Stimulated activated CD4-positive, alpha-beta T cell treated with anti-CD3 and anti-CD28 coated beads, Interleukin-15, amount 100 ng/mL, for 1 hour (primary cell): ENCODE measurements at places on chromosomes 6 and 20.

DNA sequence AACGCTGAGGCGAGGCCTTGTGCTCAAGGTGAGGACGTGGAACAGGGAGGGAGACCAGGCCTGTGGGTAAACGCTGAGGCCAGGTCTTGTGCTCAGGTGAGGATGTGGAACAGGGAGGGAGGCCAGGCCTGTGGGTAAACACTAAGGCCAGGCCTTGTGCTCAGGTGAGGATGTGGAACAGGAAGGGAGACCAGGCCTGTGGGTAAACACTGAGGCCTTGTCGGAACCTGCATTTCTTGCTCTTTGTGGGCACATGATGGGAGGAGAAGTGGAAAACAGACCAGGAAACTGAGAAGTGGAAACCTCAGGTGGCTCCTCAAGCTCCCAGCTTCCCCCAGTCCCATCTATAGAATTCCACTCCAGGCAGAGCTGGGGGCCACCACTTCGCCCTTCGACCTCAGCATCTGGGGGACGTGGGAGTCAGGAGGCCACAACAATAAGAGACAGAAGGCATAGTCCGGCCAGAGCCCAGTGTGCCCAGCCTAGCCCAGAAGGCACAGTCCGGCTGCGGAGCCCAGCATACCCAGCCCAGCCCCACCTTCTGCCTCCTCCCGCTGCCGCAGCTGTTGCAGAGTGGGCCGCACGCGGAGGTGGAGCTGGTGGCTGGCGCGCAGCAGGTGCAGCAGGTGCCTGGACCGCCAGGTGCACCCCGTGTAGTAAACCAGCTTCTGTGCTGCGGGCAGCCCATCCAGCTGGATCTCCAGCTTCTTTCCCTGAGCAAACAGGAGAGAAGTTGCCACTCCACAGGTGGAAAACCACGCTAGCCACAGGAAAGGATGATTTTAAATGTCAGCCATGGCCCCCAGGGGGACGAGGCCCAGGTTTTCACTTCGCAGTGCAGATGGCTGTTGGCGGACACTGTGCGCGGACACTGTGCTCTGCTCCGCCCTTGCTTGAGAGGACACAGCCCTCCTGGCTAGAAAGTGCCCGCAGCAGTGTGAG, 17.5 kb downstream of the FRMD1 start:
- DNase-seq = no peak

DNA sequence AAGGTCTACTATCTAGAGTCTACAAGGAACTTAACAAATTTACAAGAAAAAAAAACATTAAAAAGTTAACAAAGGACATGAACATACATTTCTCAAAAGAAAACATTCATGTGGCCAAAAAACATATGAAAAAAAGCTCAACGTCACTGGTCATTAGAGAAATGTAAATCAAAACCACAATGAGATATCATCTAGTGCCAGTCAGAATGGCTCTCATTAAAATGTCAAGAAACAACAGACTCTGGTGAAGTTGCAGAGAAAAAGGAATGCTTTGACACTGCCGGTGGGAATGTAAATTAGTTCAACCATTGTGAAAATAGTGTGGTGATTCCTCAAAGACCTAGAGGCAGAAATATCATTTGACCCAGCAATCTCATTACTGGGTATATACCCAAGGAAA, 48.3 kb downstream of the OGFRL1 start:
- no peak for DNase-seq

- DNase-seq = no peak
Measured at GRCh38 chr6:143096403-143096802, 35.7 kb downstream of the AIG1 start.

- DNase-seq = no peak
Measured at GRCh38 chr20:40579701-40580100, 109.3 kb downstream of the MAFB start.

GRCh38 chr20:46799781-46800408, 90.4 kb downstream of the SLC2A10 start:
- no peak for DNase-seq

- DNase-seq = no peak
Measured at GRCh38 chr6:121399966-121400365, 35.5 kb upstream of the GJA1 start.

- no peak for DNase-seq
Measured at GRCh38 chr20:22758815-22759214, 174.4 kb upstream of the FOXA2 start.

DNA sequence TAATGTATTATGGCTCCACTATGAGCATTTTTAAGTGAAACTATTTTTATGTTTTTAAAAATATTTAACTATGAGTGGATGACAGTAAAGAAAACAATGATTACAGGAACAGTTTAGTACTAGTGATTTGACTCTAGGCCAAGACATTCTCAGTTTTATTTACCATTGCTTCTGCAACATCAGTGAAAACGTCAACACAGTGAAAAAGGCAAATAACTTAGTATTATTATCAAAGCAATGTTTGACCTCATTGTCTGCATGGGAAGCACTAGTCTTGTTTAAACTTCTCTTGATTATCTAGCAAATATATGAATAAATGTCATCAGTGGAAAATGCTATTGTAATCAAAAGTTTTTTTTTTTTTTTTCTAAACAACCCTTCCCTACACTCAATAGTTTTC, 165.0 kb downstream of the HTR1B start:
- DNase-seq = no peak

GRCh38 chr20:8678098-8678776, 390.6 kb upstream of the PLCB4 start:
- DNase-seq = no peak

DNA sequence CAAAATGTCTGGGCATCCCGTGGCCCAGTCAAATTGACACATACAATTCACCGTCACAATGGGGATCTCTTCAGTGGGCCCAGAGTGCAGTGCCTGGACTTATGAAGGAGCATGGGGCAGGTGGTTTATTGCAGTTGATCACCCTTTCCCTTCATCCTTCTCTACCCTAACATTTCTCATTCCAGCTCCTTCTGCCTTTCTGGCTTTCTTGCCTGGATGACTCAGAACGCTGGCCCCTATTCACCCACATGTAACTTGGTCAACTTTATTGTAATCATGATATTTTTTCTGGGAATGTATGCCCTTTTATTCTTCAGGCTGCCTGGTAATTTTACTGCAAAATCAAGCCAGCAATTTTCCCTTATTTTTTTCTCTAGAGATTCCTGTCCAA, 179.9 kb upstream of the DTNBP1 start:
- no peak for DNase-seq

DNA sequence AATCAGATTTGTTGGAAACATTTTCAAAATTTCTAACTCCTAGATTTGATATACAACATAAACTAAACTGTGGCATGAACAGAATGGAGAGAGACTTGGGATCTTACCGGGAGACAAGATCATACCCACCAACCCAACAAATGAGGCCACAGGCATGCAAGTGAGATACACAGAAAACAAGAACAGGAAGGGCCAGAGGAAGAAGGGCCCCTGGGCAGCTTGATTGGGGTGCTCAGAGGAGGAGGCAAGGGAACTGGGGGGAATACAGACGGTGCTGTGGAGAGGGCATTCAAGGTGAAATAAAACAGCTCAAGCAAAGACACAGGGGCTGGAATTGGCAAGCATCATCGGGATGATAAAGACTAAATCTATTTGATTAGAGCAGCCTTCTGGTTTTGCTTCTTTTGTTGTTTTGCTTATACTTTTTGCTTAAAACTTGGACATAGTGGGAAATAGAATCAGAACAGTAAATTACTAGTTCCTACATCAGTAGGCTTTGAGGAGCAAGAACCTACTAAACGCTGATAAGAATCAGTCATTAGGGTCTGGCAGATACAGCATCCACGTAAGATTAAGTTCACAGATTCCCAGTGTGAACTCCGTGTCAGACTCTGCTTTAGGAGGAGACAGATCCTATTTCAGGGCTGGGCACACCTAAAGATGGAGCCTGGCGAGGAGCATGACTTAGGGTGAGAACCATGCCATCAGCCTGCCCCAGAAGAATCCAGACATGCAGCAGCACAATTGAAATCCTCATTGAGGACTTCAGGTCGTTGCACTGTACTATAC, 3.5 kb upstream of the RAMACL start:
- no peak for DNase-seq

GRCh38 chr6:13702809-13703302, 8.8 kb downstream of the RANBP9 start:
- no peak for DNase-seq

DNA sequence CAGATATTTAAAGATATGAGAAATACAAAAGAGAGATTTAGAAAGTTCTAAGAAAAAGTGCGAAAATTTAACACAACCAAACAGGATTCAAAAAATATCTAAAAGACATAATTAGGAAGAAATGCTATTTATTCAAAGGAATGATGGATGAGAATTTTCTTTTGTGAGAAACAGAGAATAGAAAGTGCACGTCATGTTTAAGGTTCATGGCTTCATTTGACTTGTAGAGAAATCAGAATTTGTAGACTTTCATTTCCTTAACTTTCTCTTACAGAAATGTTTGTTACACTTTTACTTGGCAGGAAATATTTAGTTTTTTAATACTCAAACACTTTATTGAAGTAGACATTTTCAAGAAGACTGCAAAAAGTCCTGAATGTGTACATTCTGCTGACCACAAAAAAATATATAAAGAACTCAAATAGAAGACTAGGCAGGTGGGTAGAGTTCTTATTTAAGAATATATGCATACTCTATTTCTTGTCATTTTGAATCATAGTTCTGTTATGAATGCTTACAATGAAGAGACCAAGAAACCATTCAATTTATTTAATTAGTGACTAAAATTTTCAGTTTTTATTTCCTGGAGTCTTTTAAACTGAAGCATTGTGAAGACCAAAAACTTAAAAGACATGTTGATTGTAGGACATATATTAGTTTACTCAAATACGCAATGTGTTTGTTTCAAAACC, 710.5 kb upstream of the HS3ST5 start:
- no peak for DNase-seq

- no peak for DNase-seq
Measured at GRCh38 chr6:17442196-17442595, 48.8 kb downstream of the CAP2 start.

- DNase-seq = no peak
Measured at GRCh38 chr6:159645640-159646039, 47.4 kb downstream of the SOD2 start.

GRCh38 chr20:58109918-58110635, 118.4 kb downstream of the ANKRD60 start:
- no peak for DNase-seq

DNA sequence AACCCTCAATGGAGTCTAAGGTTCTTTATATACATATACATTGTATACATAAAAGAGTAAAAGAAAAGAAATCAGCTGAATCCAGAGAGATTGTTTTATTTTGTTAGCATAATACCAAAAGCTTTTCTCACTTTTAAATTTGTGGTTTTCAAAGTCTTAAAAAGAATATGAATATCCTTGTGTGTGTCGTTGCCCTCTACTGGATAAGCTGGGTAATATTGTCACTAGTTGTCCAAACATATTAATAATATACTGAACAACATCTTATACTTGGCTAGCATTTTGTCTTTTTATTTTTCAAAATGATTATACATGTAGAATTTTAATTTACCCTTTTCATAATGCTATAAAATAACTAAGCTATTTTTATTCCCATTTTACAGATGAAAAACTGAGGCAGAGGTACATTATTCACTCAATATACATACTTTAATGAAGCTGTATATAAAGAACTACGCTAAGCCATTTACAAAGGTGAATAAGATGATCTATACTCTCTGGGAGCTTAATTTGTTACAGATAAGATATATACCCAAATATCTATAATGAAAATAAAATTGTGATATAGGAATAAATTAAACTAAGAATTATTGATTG, 531.7 kb downstream of the TFAP2B start:
- no peak for DNase-seq

GRCh38 chr20:32497589-32498224, 87.4 kb downstream of the NOL4L start:
- DNase-seq = no peak

- DNase-seq = no peak
Measured at GRCh38 chr20:50292591-50293283, 102.1 kb downstream of the CEBPB start.

GRCh38 chr6:127606131-127606562, 29.2 kb downstream of the C6orf58 start:
- no peak for DNase-seq

DNA sequence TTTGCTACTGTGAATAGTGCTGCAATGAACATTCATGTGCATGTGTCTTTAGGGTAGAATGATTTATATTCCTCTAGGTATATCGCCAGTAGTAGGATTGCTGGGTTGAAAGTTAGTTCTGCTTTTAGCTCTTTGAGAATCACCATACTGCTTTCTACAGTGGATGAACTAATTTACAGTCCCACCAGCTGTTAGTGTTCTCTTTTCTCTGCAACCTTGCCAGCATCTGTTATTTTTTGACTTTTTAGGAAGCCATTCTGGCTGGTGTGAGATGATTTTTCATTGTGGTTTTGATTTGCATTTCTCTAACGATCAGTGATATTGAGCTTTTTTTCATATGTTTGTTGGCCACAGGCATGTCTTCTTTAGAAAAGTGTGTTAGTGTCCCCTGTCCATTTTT, 40.0 kb downstream of the PLG start:
- no peak for DNase-seq

GRCh38 chr20:58652606-58653294, 1.7 kb downstream of the STX16 start:
- DNase-seq = no peak

- DNase-seq = no peak
Measured at GRCh38 chr6:41901882-41902519, 6.8 kb upstream of the USP49 start.
